ENCODE measurements at places on chromosomes 16 and 17.

DNA sequence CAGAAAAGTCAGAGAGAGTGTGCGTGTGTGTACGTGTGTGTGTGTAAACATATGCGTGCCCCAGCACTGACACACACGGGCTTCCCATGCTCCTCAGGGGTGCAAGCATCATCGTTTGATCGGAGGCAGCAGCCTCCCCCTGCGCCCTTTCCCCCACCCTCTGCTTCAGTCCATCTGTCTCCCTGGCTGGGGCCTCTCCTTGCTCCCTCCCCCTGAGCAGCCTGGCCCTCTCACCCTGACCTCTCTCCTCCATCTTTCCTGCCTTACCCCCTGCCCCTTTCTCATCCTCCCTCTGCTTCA lies 4.4 kb downstream of the STX1B start:
- DNase-seq: no peak

GRCh38 chr17:39429600-39429999 lies 21.5 kb downstream of the MED1 start:
- no peak for DNase-seq

GRCh38 chr16:64185954-64186353 lies 935.9 kb downstream of the CDH11 start:
- no peak for DNase-seq

DNA sequence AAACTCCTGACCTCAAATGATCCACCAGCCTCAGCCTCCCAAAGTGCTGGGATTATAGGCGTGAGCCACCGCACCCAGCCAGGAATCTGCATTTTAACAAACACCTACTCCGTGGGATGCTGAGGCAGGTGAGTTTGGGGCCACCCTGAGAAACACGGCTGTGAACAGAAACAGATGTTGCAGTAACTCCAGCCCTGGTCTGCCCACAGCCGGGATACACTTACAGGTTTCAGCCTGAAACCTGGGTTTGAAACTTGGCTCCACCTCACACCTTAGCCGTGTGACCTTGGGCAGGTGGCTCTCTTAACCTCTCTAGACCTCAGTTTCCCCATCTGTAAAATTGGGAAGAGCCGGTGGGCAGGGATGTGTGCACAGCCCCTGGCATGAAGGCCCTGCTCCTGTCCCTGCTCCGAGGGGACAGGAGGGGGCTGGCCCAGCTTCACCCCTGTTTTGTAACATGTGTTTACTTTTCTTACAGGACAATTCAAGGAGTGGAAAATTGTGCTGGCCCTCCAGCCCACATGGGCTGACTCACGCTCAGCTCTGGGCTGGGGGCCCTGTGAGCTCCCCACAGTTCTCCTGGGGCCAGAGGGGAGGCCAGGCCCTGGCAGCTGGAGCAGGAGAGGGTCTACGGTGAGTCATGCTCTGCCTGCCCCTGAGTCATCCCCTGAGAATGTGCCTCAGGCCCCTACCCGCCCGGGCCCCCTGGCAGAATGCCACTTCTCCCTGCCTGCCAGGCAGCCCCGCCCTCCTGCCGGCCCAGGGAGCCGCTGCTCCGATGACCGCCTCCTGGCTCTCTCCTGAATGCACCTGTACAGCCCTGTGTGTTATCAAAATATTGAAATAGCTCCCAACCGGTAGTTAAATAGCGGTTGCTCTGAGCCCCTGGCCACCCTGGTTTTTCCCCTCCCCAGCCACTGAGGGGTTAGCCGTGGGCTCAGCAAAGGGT lies 7.7 kb upstream of the PPL start:
- no peak for DNase-seq

All from iPS DF 6.9 (cell line).